ENCODE measurements at places on chromosomes 11 and 22. TPM values are rescaled to one million over a fixed set of nuclear protein-coding genes. Genes with fewer than 3 reads are reported as not detected.
A peak's percentile ranks its signal among the peaks of the same experiment; 100 is the strongest.

DNA sequence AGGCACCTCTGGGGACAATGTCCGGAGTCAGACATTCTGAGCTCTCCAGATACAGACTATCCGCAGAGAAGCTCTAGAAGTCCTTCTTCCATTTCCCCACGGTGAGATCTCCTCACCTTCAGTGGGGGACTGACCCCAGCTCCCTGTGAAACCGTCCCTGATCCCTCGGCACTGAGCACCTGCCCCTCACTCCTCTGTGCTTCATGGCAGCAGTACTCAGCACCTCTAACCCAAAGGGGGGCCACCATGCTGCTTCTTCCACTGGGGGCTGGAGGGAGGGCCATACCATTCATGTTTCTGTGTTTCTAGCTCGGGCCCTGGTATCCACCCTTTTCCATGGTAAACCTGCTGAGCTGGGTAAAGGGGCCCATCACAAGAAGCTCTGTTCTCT is 321.7 kb downstream of the BRD1 start:
- H3K27me3 ChIP-seq: no peaks in the 10 kb centered on the region
- DNase-seq: peak; percentile 13
- H3K4me3 ChIP-seq: no peak overlapping the region
- no peak overlapping the region for H3K27ac ChIP-seq
- H3K36me3 ChIP-seq: no peaks in the 10 kb centered on the region

OR51M1 gene
- total RNA-seq: 0.55 TPM

DNA sequence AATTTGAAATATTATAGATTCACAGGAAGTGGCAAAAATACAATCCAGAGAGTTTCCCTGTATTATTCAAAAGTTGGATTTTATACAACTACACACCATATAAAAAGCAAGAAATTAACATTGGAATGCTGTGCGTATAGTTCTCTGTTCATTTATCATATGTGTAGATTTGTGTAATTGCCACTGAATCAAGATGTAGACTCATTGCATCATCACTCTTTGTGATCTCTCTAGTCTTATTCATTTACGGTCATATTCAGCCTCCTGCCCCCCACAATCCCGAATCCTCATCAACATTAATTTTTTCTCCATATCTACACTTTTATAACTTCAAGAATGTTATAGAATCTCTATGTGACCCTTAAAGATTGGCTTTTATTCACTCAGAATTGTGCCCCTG is 390.6 kb upstream of the B3GAT1 start:
- DNase-seq: no peak
- H3K4me1 ChIP-seq: peaks cover 4% of the 10 kb centered on the region
- H3K36me3 ChIP-seq: no peaks in the 10 kb centered on the region
- H3K27ac ChIP-seq: peak overlapping the region; percentile 85
- no peak overlapping the region for H3K4me3 ChIP-seq

- H3K27me3 ChIP-seq: no peaks in the 10 kb centered on the region
- peak overlapping the region; percentile 88 for H3K4me3 ChIP-seq
- peaks cover 26% of the 10 kb centered on the region for H3K36me3 ChIP-seq
- H3K4me1 ChIP-seq: peaks cover 2% of the 10 kb centered on the region
- H3K27ac ChIP-seq: no peak overlapping the region
- no peak for DNase-seq
Observed at GRCh38 chr11:71452199-71453036, 585 bp upstream of the NADSYN1 start.

NELL1 gene
- 0.09 TPM for total RNA-seq

GRCh38 chr11:83147895-83148294 is 9.0 kb upstream of the PCF11 start:
- H3K27me3 ChIP-seq: no peaks in the 10 kb centered on the region
- peaks cover 2% of the 10 kb centered on the region for H3K4me1 ChIP-seq
- no peak overlapping the region for H3K27ac ChIP-seq
- DNase-seq: no peak
- H3K36me3 ChIP-seq: no peaks in the 10 kb centered on the region

KCNK4 gene
- 0.23 TPM for total RNA-seq

DNA sequence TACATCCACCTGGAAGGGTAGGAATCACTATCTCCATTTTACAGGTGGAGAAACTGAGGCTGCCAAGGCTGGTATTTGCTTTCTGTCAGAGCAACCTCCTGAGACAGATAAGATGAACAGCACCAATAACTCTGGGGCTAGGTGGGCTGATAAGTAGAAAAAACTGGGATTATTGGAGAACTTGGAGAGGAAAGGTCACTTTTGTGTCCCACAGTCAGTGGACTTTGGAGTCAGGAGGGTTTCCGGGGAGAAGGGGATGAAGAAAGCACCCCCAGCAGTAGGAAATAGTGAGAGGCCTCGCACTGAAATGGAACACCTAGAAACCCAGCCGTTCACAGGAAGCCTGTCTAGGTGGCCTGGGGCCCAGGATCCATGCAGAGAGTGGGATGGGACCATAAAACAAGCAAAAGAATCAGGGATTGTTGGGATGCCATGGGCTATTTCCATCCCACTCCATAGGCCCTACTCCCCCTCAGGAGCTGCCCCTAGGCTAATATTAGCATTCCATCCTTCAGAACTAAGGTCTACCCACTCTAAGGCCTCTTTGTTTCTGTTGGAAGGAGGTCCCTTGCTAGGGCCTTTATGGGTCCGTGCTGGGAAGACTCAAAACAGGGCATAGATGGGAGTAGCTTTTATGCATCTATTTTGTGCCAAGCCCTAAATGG is 31.0 kb upstream of the FCHSD2 start:
- no peak overlapping the region for H3K4me3 ChIP-seq
- H3K27me3 ChIP-seq: no peaks in the 10 kb centered on the region
- H3K27ac ChIP-seq: no peak overlapping the region
- DNase-seq: no peak
- no peaks in the 10 kb centered on the region for H3K36me3 ChIP-seq

Data from endodermal cell (in vitro differentiated cells).